AG09319 (cell line): ENCODE measurements at places on chromosomes 2 and 18.
A peak's percentile ranks its signal among the peaks of the same experiment; 100 is the strongest.

DNA sequence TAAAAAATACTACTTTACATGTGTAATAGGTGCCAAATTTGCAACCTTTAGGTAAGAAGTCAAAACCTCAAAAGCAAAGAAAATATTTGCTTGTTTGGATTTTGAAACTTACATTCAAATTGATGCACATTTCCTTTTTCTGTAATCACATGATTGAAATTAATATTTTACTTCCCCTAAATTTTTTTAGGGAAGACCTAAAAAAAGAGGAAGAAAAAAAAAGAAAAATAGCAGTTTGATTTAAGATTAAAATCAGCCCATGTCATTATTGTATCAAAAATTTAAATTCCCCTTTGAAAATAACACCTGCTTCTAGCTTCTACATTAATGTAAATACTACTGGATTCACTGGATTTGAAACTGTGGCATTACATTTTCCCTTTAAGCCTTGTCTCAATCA lies 68.2 kb upstream of the STON1 start:
- DNase-seq, result no peak

DNA sequence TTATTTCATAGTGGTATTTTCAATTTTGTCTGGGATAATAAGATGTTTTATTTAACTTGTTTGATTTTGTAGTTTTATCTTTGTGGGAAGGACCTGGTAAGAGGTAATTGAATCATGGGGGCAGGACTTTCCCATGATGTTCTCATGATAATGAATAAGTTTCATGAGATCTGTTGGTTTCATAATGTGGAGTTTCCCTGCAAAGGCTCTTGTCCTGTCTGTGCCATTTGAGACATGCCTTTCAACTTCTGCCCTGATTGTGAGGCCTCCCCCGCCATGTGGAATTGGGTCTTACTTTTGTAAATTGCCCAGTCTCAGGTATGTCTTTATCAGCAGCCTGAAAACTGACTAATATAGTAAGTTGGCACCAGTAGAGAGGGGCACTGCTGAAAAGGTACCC lies 77.8 kb upstream of the ARHGAP15 start:
- no peak for DNase-seq

- DNase-seq, result no peak
Observed at GRCh38 chr2:54680397-54681041, 42.9 kb upstream of the EML6 start.

GRCh38 chr18:78487649-78488048 lies 492.0 kb upstream of the SALL3 start:
- DNase-seq, result no peak

GRCh38 chr2:209380293-209380692 lies 43.6 kb upstream of the MAP2 start:
- no peak for DNase-seq

DNA sequence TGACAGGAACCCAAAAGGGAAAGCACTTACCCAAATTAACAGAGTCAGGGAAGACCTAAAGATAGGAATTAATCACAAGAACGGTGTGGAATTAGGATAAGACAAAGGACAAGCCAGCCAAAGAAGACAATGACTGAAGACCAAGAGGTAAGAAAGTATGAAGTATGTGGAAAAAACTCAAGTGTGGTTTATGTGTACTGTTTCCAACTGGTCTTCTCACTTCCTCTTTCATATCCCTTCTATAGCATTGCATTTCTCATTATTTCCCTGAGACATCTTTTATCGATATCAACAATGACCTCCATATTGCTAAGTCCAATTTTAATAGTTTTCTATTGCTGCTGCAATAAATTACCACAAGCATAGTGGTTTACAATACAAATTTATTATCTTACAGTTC lies 313.5 kb upstream of the SLC39A10 start:
- no peak for DNase-seq

DNA sequence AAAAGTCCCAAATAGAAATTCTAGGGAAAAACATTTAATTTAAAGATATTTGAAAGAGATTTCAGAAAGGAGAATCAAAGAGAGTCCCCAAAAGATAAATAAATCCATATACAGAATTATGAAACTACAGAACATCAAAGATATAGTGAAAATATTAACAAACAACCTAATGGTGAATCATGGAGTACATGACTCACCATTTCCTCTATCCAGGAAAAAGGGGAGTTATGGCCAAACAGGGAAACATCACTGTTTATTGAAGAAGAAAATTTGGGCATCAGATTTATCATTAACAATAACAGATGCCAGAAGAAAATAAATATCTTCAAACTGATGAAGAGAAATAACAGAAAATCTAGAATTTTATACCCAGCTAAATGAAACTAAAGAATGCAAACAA lies 448.3 kb downstream of the CDH2 start:
- no peak for DNase-seq

GRCh38 chr2:239265681-239266433 lies 135.0 kb downstream of the HDAC4 start:
- DNase-seq, result no peak

GRCh38 chr18:8241731-8242130 lies 367.5 kb upstream of the RAB12 start:
- no peak for DNase-seq

DNA sequence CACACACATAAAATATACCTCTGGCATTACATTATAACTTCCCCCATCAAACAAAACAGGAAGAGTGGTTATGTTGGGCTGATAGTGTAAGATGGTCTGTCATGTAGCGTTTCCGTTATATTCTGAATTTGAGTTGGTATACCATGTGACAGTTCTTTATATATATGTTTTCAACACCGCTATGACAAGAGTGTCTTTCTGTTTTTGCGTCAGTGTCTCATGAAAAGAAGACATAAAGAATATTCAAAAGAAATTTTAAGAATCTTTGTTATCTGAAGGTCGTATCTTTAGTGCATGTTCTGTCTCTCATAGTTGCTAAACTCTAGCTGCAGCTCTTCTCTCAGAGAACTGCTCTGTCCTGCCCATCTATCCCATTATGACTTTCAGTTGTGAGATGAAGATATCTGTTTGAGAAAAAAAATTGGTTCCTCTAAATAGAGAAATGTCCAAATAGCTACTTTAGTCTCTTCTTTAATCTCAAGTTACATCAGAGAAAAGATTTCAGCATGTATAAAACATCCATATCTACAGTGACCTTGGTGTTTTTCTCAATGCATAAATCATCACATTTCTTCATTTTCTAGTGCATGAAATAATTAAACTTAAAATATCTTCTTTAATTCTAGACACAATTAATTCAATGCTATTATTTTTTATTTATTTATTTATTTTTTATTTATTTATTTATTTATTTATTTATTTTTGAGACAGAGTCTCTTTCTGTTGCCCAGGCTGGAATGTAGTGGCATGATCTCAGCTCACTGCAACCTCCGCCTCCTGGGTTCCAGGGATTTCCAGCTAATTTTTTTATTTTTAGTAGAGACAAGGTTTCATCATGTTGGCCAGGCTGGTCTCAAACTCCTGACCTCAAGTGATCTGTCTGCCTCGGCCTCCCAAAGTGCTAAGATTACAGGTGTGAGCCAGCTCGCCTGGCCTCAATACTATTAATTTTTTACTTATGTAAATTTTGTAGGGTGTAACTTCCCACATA lies 24.3 kb upstream of the PSME4 start:
- DNase-seq, result no peak

DNA sequence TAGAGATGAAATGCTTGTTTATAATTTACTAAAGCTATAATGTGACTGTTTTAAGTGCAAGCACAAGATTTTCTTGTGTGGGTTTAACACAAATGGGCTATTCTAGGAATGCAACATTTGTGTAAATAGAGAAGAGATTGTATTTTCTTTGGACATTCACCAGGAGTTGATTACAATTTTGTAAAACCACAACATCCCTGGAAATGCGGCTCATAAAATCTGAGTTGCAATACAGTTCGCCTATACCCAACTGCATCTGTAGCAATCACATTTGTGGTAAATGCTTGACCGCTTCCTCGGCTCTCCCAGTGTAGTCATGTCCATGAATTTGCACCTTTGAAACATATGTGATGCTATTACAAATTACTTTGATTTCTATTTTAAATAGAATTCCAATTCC lies 348.7 kb upstream of the CDH20 start:
- peak; percentile 67 for DNase-seq

DNA sequence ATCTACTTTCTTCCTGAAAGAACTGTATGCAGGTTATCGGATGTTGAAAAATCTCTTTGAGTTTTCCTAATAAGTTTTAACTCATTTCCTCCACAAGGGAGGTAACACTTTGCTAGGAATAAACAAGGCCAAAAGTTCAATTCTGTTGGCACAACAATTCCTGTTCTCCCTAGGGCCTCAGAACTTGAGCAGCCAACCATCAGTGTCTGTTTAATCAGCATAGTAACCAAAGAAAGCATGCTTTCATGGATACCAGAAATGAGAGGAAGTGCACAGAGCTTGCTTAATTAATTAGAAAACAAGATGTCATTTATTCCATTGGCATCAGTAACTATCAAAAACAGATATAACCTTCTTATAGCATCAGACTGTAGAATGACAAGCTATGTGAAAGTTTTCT lies 503.2 kb upstream of the CNTNAP5 start:
- DNase-seq, result no peak

DNA sequence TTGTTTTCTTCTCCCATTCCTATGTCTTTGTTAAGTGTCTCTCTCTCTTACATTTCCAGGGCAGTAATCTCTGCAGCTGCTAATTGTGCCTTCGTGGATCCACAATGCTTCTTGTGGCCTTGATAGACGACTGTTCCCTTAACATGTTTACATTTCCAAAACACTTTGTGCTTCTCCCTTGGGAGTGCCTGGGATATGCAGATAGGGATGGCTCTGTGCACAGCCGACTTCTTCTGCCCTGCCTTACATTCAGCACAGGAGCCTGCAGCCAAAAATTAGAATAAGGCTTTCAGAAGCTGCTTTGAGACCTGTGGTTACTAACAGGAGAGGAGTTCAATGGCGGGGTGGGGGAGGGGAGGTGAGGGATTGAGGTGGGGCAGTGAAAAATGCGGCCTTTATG lies 328.9 kb downstream of the TDRD15 start:
- no peak for DNase-seq

DNA sequence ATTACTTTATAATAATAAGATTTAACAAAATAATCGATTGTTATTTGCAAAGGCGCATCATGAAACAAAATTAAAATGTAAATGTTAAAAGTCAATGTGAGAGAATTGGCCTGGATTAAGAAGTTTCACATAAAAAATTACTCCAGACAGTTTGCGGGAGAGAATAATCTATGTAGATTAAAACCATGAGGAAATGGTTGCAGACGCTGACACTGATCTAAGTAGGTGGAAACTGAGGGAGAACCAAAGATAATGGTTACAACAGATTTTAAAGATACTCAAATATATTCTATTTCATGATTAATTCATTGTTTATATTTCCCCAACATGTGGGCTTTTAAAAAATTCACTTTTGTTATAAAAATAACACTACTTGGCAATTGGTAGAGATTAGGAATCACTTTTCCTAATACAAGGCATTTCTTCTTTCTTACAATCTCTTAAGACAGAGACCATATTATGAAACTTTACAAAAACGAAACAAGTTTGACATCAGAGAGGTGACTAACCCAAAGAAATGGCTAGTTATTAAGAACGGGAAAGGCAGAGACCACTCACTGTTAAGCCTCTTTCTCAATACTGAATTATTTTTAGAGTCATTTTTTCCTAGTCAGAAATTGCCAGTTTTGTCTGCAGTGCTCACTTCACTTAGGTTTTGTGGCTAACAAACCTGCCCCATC lies 1.6 kb downstream of the KANSL1L start:
- peak; percentile 36 for DNase-seq

- no peak for DNase-seq
Observed at GRCh38 chr2:203819434-203820133, 48.0 kb upstream of the CTLA4 start.

GRCh38 chr2:200466425-200467418 lies 43.1 kb downstream of the KCTD18 start:
- peak; percentile 75 for DNase-seq

GRCh38 chr2:69957965-69958364 lies 3.5 kb downstream of the ASPRV1 start:
- DNase-seq, result no peak

GRCh38 chr2:204715361-204715760 lies 170.1 kb downstream of the PARD3B start:
- no peak for DNase-seq

DNA sequence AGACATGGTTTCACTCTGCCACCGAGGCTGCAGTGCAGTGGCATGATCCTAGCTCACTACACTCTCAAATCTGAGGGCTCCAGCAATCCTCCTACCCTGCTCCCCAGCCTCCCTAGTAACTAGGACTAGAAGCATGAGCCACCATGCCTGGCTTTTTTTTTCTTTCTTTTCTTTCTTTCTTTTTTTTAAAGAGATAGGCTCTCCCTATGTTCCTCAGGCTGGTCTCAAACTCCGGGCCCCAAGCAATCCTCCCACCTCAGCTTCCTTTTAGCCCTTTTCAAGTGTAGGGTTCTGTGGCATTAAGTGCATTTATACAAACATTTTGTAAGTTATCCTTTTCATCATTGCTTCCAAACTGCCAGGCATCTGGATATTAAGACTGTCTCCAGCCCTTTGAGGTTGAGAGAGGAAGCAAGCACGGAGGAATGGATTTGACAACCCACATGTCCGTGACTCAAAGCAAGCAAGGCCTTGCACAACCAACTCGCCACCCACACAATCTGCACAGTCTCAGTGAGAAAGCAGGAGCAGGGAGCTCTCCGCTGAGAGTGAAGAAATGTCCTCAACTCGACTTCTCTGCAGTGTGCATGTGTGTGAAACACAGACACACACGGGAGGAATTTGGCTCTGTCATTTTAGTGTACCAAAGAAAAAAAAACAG lies 65.6 kb downstream of the ATP8B1 start:
- DNase-seq, result peak; percentile 91

GRCh38 chr18:45370255-45371010 lies 244.8 kb upstream of the SLC14A2 start:
- DNase-seq, result peak; percentile 36

DNA sequence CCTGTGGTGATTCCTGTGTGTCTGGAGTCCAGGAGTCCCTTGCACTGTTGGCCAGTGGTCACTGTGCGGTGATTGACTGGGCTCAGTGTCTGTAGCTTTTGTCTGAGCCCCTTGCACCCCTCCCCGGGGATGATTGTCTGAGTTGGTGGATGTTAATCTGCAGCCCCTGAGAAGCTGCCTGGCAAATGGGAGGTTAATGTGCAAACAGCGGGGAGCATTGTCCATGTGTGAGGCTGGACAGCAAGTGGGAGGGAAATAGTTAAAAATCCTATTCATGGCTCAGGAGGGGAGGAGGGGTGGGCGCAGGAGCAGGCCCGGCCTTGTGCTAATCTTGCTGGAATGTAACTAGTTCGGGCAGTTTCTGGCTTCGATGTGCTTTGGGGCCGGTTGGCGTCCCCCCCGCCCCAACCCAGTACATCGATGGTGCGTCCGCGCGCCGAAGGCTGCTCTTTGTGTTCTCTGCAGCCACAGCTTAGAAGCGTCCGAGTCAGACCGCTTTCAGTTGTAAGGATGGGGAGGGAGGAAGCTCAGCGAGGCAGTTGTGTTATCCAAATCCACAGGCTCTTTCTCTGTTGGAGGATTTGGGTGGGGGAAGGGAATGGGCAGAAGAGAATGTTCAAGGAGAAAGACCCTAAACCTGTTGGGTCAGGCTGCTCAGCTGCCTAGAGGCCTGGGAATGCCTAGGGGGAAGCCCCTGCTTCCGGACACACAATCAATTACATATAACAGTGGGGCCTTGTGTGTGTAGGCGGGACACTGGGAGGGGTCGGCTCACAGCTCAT lies 71.8 kb downstream of the TGOLN2 start:
- DNase-seq, result no peak
